GDM1 (cell line): ENCODE measurements at places on chromosomes 12 and 14.

DNA sequence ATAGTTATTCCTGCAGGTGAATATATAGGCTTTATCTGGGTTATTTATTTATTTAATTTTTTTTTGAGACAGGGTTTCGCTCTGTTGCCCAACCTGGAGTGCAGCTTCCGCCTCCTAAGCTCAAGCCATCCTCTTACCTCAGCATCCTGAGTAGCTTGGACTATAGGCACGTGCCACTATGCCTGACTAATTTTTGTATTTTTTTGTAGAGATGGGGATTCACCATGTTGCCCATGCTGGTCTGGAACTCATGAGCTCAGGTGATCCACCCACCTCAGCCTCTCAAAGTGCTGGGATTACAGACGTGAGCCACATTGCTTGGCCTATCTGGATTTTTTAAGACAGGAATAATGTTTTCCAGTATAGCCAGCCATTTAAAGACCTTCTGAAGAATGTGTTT is 2.0 kb downstream of the RAN start:
- no peak for DNase-seq

DNA sequence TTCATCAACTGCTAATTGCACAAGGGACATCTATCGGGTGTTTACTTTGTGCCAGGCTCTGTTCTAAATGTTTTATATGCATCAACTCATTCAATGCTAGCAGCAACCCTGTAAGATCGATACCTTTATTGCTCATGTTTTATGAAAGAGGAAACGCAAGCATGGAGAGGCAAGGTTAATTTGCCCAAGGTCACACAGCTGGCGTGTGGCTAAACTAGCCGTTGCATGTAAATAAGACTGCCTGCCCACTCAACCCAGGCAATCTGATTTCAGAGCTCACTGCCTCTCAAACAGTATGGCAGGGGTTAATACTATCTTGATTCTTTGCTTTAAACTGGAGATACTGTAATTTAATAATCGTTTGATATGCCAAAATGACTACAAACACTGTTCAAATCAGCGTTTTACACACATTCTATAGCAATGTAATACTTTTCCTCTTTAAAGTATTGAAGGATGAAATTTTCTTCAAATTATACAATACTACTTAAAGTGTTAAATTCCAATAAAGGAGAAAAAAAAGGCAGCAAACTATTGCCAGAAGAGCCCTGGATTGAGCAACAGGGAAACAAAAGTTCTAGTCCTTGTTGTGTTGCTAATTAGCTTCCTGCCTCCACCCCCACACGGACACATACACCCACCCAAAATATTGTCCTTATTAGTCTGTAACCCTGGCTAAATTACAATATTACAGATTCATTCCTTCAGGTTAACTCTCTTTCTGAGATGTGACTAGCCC is 39.1 kb upstream of the DHRS7 start:
- DNase-seq: no peak

DNA sequence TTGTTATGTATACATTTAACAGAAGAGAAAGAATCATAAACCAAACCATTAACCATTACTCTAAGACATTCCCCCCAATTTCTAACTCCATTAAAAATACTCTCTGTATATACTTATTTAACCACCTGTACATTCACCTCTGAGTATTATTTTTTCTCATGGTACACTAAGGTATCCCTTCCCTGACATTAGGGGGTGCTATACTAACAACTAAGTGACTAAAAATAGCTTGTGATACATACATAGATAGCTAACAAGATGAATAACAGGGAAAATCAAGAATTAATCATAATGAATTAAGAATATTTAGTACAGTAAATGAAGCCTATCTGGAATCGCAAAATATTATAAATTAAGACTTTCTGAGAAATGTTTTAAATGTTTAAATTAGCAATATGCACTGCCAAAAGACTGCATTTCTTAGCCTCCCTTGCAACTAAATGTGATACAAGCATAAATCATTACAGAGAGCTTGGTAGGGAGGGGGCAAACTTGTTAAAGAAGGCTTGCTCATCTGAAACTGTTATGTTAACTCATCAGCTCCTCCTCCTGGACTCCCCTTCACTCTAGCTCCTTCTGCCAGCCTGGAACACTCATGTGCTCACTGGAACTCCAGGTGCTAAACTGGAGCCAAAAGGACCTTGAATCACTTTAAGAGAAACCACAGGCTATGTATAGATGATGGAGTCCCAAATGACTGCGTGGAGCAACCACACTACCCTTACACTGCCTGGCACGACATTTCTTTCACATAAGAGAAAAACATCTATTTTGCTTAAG is 14.9 kb downstream of the C2CD5 start:
- DNase-seq: peak; percentile 0

DNA sequence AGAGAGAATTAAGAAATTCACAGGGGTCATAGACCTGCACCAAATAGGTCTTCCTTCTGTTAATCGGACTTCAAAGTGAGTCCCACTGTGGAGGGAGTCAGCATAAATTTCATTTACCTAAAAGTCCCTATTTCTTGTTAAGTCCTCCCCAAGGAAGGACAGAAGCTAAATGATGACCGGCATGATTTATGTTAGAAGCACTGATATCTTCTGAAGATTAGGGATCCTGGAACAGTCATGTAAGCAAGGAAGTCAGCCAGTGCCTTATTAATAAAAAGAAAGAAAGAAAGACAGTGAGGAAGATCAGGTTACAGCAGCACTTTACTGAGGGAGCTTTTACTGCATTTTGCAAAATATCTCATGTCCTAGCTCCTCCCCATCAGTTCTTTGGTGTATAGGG is 287.5 kb downstream of the FOXG1 start:
- DNase-seq: no peak

DNA sequence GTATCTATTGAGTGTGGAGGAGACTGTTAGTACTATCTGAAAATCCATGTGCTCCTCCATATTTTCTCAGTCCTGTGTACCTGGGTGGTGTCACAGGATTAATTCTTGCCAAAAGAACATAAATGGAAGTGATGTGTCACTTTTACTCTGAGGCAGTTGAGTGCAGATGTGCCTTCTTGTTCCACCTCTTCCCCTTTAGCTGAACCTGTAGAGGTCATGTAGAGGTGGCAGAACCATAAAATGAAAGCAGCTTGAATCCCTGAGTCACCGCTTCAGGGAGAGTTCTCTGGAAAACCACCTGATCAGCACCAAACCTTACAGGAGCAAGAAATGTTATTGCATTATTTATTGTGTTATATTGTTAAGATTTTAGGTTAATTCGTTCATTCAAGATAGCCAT is 14.7 kb upstream of the SLC25A3 start:
- no peak for DNase-seq

- DNase-seq: no peak
These were observed 1002.9 kb upstream of the SEL1L start for GRCh38 chr14:82536566-82536965.

- peak; percentile 56 for DNase-seq
These were observed 2.7 kb downstream of the BHLHE41 start for GRCh38 chr12:26122061-26122680.

- DNase-seq: no peak
These were observed 650.0 kb downstream of the FLRT2 start for GRCh38 chr14:86179980-86180379.

GRCh38 chr14:35385042-35385839 is 19.3 kb downstream of the NFKBIA start:
- DNase-seq: no peak

DNA sequence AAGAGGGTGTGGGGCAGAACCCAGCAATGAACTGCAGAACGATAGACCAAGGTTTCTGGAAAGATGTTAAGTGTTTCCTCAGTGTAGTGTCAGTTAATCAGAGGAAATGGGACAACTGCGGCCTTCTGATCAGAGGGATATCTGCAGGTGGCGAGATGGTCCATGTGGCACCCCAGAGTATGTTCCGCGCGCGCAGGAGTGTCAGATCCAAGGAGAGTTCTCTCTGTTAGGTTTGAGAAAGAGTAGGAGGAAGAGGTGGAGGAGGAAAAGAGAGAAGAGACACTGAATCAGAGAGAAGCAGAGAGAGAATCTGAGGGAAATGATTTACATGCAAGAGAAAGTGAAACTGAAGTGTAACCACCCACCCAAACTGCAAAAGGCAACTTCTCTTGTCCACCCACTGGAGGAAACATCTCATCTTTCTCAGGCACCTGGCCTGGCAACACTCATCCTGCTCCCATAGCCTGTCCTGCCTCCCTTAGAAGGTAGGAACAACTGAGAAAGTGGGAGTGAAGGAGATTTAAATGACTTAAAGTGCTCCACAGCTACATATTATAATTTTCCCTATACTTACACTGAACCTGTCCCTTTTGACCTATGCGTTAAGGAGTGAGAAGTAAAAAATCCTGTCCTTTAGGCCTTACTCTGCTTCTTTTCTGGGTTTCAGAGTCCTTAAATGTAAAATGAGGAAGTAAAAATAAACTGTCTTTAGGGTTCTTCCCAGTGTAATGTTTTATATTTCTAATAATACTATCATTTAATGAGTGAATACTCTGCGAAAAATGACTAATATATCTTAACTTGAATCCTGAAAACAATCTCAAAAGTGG is 6.8 kb upstream of the TESPA1 start:
- no peak for DNase-seq

GRCh38 chr14:59342516-59343484 is 122.4 kb downstream of the GPR135 start:
- DNase-seq: no peak

- no peak for DNase-seq
These were observed 38.7 kb downstream of the ISCA2 start for GRCh38 chr14:74532246-74532645.

GRCh38 chr12:112116232-112117060 is 7.9 kb upstream of the NAA25 start:
- DNase-seq: peak; percentile 77

GRCh38 chr14:54117396-54117795 is 160.8 kb upstream of the BMP4 start:
- DNase-seq: no peak

- no peak for DNase-seq
These were observed 79.9 kb downstream of the NEDD1 start for GRCh38 chr12:96986883-96987523.

DNA sequence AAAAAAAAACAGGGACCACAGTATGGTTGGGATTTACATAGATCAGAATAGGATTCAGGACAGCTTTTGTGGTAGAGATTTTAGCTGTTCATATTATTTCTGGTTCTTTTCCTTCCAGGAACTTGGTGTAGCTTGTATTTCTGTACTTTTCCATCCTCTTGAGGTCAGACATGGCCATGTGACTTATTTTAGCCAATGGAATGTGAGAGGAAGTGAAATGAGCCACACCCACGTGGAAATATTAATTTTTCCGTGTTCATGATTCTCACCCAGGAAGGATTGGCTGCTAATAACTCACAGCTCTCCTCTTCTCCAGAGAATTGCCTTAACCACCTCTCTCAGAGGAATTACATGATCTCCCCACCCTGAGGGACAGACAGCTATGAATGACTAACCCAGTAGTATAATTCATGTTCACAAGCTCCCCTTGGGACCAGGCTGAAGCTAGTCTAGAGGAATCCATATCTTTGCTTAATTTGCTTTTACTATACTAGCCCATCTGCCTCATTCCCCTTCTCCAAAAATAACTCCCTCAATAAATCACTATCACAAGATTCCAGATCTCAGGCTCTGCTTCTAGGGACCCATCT is 340.4 kb downstream of the NUAK1 start:
- DNase-seq: no peak

GRCh38 chr14:61258985-61259384 is 22.2 kb downstream of the TMEM30B start:
- no peak for DNase-seq

GRCh38 chr12:101795786-101796185 is 35.0 kb downstream of the GNPTAB start:
- DNase-seq: no peak

DNA sequence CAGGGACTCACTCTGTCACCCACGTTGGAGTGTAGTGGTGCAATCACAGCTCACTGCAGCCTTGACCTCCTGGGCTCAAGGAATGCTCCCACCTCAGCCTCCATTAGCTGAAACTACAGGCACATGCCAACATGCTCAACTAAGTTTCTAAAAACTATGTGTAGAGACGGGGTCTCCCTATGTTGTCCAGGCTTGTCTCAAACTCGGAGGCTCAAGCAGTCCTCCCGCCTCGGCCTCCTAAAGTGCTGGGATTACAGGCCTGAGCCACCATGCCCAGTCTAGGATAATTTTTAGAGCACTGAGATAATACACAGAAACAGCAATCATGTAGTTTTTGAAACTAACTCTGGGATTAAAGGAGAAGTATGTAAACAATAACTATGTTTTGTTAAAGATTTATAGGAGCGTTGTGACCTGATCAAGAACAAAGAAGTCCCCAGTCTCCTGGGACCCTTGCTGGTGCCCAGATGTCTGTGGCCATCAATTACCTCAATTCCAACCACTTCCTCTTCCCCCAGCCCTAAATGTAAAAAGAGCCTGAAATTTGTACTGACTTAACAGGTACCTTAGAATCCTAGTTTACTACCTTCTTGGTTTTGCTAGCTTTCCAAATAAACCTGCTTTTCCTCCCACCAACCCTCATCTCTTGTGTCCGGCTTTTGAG is 28.9 kb upstream of the EGLN3 start:
- no peak for DNase-seq

GRCh38 chr12:39623919-39624318 is 4.3 kb upstream of the ABCD2 start:
- no peak for DNase-seq

- DNase-seq: no peak
These were observed 119.8 kb upstream of the CPM start for GRCh38 chr12:69052613-69053408.

DNA sequence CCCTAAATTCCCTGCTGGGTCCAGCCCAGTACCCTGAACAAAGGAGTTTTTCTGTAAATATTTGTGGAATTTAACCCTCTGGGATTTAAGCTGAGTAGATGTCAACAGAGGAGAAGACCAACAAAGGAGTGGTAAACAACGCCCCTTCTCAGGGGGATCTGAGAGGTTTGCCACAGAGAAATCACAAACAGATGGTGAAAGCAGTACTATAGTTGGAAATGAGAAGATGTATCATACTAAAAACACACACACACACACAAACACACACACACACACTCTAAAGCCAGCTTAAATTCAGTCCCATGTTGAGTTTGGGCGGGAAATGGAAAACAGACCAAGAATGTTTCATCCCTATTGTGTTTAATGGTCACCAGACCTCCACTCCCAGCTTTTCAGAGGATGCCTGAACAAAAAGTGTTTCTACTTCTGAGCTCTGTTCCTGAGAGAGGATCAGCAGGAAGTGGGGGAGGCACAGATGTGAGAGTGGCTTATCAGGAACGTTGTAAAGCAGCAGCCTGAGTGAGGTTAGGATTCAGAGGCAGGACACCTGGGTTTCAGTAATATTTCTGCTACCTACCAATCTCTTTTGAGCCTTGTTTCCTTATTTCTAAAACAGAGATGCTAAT is 3.2 kb downstream of the BIN2 start:
- DNase-seq: peak; percentile 46

DNA sequence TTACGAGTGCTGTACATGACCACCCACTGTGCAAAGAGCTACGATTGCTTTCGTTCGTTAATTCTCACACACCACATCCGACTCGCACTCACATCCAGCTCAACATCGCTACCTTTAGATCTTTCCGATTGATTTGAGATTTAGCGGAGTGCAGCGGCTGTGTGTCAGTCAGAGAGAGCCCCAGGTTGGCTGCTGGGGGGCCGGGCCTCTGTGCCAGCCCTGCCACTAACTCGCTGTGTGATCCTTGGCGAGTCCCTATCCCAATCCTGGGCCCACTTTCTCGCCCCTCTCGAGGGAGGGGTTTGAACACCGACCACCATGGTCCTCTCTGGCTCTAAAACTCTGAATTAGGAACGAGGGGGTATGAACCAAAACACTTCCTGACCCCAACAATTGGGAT is 8.6 kb downstream of the DLK1 start:
- no peak for DNase-seq
